ENCODE measurements at places on chromosomes 4 and X. TPM values are rescaled to one million over a fixed set of nuclear protein-coding genes. Genes with fewer than 3 reads are reported as not detected.

Gene SPACA5
- total RNA-seq: not detected

Gene ETDB
- not detected for total RNA-seq

Gene FGFBP1
- total RNA-seq: not detected

Gene GLUD2
- total RNA-seq: 0.24 TPM

Gene CSAG1
- total RNA-seq: not detected

Gene NLGN4X
- total RNA-seq: 0.15 TPM

Gene BMP2K
- total RNA-seq: 66.1 TPM

Gene REPS2
- 3.8 TPM for total RNA-seq

Gene HTATSF1
- 40.6 TPM for total RNA-seq

Gene RAB40A
- total RNA-seq: 0.38 TPM

GRCh38 chr4:19187096-19187495 is 1064.6 kb upstream of the SLIT2 start:
- no peak for DNase-seq

- no peak for DNase-seq
Observed at GRCh38 chr4:182695842-182696241, 221.3 kb downstream of the DCTD start.

DNA sequence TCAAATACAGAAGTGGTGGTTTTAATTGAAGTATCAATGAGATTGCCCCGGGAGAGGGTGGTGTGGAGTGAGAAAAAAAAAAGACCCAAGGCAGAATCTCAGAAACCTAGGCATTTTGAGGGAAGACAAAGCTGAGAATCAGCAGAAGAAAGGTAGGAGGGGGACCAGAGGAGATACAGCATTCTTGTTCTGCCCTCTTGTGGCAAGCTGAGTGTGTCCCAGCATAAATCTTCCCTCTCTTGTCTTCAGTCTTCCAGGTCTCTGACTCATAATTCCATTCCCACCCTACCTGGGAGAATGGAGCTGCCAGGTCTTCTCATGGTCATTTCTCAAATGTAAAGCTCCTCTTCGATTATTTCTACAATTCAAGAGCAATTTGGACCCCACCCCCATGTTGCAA is 32.7 kb upstream of the MAGED1 start:
- peak; percentile 33 for DNase-seq

- DNase-seq: peak; percentile 9
Observed at GRCh38 chrX:40177942-40178715, 80.4 kb upstream of the BCOR start.

DNA sequence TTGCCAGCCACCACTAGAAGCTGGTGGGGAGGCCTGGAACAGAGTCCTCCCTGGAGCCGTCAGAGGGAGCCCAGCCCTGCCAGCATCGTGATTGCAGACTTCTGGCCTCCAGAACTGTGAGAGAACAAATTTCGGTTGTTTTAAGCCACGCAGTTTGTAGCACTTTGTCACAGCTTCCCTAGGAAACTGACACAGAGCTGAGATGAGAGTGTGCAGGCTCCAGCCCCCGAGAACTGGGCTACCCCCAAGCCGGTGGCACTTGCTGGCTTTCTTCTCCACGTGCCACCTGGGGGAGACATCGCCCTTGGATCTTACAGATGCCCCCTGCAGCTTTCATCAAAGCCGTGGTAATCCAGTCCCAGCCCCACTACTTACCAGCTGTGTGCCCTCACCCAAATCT is 83.7 kb downstream of the PPP2R2C start:
- no peak for DNase-seq

- peak; percentile 34 for DNase-seq
Observed at GRCh38 chr4:73308286-73308685, 49.7 kb upstream of the ANKRD17 start.

DNA sequence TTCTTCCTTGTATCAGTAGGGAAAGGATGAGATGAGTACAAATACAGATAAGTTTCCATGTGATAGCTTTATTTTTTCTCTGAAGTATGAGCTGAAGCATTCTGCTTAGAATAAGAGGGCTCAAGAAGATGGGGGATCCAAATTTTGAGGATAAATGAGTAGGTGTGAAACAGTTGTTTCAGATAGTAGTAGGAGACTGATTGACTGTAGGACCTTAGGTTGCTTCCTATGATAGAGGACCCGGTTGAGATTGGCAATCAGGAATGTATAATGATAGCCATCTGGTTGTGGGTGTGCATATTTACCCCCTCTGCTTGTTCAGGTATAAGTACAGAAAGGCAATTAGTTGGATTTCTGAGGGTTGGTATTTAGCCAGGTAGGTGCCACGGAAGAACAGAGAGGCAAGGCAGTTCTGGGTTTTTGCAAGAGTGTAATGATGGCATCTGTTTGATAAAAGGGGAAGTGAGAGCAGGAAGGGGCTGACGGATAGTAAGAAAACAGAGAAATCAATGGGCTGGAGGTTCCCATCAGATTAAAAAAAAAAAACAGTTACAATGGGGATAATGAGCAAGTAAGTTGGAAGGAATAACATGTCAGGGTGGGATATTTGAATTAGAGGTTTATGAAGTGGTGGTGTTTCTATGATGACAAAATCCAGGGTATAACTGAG is 13.7 kb downstream of the OCRL start:
- peak; percentile 73 for DNase-seq

DNA sequence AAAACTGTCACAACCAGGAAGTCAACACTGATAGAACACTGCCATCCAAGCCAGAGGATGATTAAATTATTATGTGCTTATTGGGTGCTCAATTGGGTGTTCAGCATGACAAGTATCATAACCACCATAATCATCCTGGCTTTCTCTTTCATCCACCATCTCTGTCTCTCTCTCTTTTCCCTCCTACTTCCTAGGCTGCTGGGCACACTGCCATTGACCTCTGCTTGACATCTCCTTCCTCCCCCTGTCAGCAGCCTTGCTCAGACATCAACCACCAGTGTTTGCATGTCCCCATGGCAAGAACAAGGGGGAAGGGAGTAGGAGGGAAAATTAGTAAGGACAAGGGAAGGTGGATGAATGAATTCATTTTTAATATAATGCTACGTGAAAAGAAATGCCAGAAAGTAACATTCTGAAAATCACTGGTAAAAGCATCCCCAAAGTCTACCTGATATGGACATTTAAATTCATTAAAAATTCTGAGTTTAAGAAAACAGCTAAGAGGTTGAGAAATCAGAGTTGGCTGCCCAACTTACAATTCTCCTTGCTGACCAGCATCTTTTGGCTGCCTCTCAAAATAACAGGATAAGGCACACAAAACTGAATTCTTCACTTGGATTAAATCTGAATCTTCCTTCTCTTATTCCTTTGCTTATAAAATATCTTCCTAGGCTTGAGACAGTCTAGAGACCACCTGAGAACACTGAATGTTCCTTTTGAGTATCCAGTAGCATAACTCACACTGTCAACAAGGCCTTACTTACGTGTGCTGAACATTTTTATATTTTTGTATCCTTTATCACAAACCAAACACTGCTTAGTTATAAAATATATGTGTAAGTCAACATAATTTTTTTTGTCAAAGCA is 48.5 kb downstream of the SNCA start:
- DNase-seq: no peak

GRCh38 chrX:31993637-31994036 is 921.8 kb upstream of the FTHL17 start:
- no peak for DNase-seq

GRCh38 chrX:38260231-38260630 is 39.6 kb upstream of the SRPX start:
- peak; percentile 35 for DNase-seq

DNA sequence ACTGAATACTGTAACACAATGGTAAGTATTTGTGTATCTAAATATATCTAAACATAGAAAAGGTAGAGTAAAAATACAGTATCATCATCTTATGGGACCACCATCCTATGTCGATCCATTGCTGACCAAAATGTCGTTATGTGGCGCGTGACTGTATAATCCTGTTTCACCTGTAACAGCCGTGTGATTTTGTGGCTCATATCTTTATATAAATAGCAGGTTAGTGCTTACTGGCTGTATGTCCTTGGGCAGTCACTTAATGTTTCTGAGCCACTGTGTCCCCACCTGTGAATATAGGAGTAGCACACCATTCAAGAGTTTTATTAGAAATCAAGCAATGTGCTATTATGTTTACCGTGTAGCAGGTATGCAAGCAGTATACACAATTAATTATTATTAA is 226.2 kb upstream of the FAT1 start:
- DNase-seq: no peak

- DNase-seq: no peak
Observed at GRCh38 chr4:102807345-102807744, 20.0 kb downstream of the UBE2D3 start.

DNA sequence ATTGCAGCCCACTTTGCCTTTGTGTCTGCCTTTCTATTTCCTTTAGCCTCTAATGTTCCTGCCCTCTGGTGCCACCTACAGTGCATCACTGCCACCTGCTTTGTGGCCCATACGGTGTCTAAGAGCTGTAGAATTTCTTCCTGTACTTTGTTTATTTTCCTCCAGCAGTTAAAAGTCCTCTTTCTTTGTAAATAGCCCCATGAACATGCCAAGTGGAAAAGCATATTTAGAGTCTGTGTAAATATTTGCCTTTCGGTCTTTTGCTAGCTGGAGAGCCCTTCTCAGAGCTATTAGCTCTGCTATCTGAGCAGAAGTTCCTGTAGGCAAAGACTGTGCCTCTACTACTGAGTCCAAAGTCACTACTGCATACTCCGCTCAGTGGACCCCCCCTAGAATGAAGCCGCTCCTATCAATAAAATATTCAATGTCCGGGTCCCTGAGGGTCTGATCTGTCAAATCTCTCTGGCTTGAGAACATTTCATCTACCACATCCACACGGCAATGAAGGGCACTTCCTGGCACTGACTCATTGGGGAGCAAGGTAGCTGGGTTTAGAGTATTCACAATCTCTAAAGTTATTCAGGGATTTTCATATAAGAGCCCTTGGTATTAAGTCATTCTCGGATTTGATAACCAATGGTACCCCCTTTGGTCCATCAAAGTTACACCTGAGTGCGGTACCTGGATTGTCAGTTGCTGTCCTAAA is 36.3 kb downstream of the SULT1E1 start:
- peak; percentile 18 for DNase-seq

DNA sequence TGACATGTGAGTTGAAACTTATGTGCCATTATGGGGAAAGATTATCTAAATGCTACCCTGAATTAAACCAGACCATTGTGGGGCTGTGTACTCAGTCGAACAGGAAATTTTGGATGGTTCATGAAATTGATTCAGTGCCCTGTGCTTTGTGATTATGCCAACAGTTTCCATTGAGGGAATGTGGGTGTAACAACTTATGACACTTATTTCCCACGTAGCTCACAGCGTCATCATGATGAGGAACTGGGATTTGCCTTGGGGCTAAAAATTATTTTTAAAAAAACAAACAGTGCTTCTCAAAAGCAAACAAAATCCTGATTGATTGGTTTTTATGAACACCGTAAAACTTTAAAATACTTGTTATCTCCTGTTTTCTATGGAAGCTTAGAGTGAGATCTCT is 8.3 kb upstream of the CLTRN start:
- no peak for DNase-seq

DNA sequence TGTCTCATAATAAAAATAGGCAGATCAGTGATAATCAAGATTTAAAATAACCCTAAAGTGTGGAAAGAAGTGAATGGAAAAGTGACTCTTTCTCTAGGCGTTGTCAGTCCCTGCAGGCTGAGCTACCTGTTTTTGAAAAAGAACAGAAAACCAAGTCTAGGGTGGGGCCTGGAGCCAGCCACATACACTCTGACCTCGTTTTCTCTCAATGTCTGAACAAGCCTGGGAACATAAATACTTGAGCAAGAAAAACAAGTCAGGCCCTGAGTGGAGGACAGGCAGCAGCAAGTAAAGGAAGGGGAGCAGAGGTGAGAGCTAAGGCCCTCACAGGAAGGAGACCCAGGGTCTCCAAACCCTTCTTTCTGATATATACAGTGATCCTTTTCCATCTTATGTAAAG is 91.7 kb upstream of the HPF1 start:
- DNase-seq: no peak

- DNase-seq: no peak
Observed at GRCh38 chr4:145808021-145808650, 128.2 kb downstream of the C4orf51 start.

- DNase-seq: no peak
Observed at GRCh38 chr4:3472411-3473141, 9.5 kb downstream of the DOK7 start.

DNA sequence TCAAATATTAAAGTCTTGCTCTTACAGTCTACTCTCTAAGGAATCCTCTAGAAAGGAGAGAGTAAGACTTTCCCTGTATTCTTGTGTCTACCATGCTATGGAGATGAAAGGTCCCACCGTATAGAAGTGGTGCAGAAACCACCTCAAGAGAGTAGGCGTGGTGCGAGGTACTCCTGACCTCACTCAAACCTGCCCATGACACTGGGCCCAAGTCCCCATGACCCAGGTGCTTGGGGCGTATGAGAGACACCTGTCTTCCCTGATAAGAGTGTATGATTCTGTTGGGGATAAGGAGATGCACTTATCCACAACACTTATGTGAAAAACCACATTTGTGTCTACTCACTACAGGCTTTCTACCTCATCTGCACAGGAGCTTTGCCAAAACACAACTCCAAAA is 55.0 kb upstream of the STS start:
- DNase-seq: no peak

GRCh38 chr4:39044956-39045826 is 13.0 kb upstream of the TMEM156 start:
- DNase-seq: peak; percentile 63

- DNase-seq: no peak
Observed at GRCh38 chr4:71648923-71649322, 135.0 kb downstream of the GC start.

DNA sequence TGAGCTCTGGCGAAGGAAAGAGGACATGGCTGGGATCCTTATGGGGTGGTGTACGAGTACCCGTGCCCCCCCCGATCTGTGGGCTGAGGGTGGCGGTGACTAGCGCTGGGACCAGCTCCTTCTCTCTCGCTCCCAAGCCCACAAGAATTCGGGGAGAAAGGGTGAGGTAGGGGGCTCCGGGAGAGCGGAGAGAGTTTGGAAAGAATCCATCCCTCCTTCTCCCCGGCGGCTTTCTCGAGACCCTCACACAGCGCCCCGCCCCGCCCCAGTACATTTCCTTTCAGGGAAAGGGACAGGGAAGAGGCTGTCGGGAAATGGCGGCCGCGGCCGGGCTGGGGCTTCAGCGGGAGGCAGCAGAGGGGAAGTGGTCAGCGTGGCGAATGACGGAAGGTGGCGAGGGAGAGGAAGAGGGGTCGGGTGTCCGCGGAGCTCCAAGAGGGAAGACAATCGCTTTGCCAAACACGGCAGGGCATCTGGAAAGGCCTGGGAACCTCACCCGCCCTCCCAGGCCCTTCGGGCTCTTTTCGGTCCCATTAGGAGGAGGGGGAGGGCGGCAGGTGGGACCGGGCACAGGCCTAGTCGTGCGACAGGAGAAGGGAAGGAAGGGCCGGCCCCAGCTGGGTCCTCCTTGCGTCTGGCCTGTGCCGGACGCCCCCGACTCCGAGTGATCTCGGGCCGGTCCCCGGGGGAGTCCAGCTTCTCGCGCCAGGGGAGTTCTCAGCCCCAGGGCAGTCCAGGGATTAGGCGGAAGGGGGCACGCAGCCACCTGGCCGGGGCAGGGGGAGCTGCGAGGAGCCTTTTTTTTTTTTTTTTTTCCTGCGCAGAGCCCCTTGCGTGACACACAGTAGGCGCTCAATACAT is 10.2 kb downstream of the HNRNPH2 start:
- no peak for DNase-seq

GRCh38 chr4:23967281-23967680 is 77.4 kb upstream of the PPARGC1A start:
- DNase-seq: no peak

- DNase-seq: no peak
Observed at GRCh38 chr4:52877036-52877435, 14.9 kb downstream of the RASL11B start.

All from OCI-LY7 (cell line).